ENCODE measurements at places on chromosomes 12 and 14. TPM values are rescaled to one million over a fixed set of nuclear protein-coding genes. Genes with fewer than 3 reads are reported as not detected.

- no peak for DNase-seq
These were observed 161.3 kb downstream of the RPL10L start for GRCh38 chr14:46490238-46490685.

SPATS2 gene
- total RNA-seq: 19.3 TPM

TSPAN8 gene
- 1.4 TPM for total RNA-seq

OSGEP gene
- total RNA-seq: 27.5 TPM

LYZ gene
- 38.7 TPM for total RNA-seq

Data from aorta (tissue), 5 donors.